ENCODE measurements at places on chromosomes 16 and 17. TPM values are rescaled to one million over a fixed set of nuclear protein-coding genes. Genes with fewer than 3 reads are reported as not detected.

FBXO47 gene
- not detected for total RNA-seq

PMFBP1 gene
- 0.09 TPM for total RNA-seq

CASKIN1 gene
- 0.13 TPM for total RNA-seq

MYH3 gene
- total RNA-seq: 3.5 TPM

FOXJ1 gene
- 0.64 TPM for total RNA-seq

UBALD2 gene
- 133 TPM for total RNA-seq

FA2H gene
- total RNA-seq: not detected

PRPSAP2 gene
- total RNA-seq: 51.6 TPM

EMP2 gene
- total RNA-seq: not detected

SPNS2 gene
- total RNA-seq: 0.49 TPM

CHD9NB gene
- 0.79 TPM for total RNA-seq

PTX4 gene
- total RNA-seq: not detected

RAMP2 gene
- not detected for total RNA-seq

ZP2 gene
- not detected for total RNA-seq

PRSS33 gene
- total RNA-seq: 0.15 TPM

NACA2 gene
- not detected for total RNA-seq

MYH1 gene
- not detected for total RNA-seq

OR1F1 gene
- total RNA-seq: not detected

SLC38A8 gene
- not detected for total RNA-seq

DHX8 gene
- total RNA-seq: 64.8 TPM

NSRP1 gene
- 26.8 TPM for total RNA-seq

ZACN gene
- 3.0 TPM for total RNA-seq

TBC1D3K gene
- total RNA-seq: not detected

CNGB1 gene
- not detected for total RNA-seq

CD300E gene
- total RNA-seq: not detected

NPIPB2 gene
- 9.7 TPM for total RNA-seq

ADAMTS18 gene
- total RNA-seq: not detected

NARF gene
- total RNA-seq: 62.2 TPM

ACSM5 gene
- total RNA-seq: not detected

HSD17B1 gene
- total RNA-seq: 0.37 TPM

TM4SF5 gene
- total RNA-seq: not detected

FGF11 gene
- total RNA-seq: 1.1 TPM

ATP6V0D1 gene
- 49.3 TPM for total RNA-seq
